ENCODE measurements at places on chromosomes 2 and 18.

- no peak for DNase-seq
Observed at GRCh38 chr2:166768393-166769123, 119.7 kb upstream of the XIRP2 start.

- no peak for DNase-seq
Observed at GRCh38 chr2:190794790-190795189, 85.8 kb upstream of the GLS start.

GRCh38 chr2:202022755-202023154, 10.9 kb upstream of the FZD7 start:
- DNase-seq = no peak

DNA sequence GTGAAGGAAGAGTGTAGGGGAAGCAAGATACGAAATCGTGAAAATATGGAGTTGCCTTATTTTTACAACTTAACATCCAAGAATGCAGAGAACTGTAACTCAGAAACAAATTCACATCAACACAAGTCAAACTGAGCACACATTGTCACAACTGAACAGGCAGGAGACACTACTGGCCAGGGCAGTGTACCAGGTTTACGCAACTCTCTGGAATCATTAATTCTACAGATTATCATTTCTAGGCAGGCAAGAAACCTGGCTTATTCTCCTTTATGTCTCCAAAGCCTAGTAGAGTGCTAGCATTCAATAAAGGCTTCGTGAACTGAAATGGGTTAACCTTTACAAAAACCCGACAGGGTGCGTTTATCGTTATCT, 584 bp downstream of the COA5 start:
- no peak for DNase-seq
